Calu3 (cell line): ENCODE measurements at places on chromosomes 3 and 15.

DNA sequence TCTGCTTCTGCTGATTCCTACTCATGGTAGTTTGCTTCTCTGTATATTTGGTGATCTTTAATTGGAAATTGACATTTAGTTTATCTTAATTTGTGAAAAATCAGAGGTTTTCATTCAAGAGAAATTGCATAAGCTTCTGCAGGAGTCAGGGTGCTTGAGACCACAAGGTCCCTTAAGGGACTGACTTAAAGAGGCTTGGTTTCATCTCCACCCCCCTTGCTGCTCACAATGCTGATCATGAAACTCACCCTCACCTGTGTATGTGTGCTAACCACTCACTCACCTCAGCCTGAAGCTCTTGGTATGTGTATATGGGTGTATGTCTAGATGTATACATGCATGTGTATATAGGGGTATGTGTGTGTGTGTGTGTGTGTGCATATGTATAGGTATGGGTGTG lies 11.4 kb downstream of the PGPEP1L start:
- no peaks in the 10 kb centered on the region for H3K36me3 ChIP-seq
- peaks cover 38% of the 10 kb centered on the region for H3K27me3 ChIP-seq
- no peak overlapping the region for H3K27ac ChIP-seq
- H3K4me3 ChIP-seq, result no peak overlapping the region

DNA sequence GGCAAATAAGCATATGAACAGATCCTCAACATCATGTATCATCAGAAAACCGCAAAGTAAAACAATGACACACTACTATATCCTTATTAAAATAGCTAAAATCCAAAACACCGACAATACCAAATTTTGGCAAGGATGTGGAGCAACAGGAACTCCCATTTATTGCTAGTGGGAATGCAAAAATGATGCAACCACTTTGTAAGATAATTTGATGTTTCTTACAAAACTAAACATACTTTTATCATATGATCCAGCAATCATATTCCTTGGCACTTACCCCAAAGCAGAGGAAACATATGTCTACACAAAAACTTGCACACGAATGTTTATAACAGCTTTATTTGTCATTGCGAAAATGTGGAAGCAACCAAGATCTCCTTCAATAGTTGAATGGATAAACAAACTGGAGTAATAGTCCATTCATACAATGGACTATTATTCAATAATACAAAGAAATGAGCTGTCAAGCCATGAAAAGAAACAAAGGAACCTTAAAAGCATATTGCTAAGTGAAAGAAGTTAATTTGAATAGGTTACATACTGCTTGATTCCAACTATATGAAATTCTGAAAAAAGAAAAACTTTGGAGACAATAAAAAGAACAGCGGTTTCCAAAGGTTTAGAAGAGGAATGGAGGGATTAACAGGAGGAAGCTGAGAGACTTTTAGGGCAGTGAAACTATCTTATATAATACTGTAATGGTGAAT lies 172.0 kb downstream of the VPS13C start:
- peaks cover 12% of the 10 kb centered on the region for H3K4me1 ChIP-seq
- H3K36me3 ChIP-seq, result no peaks in the 10 kb centered on the region
- H3K27me3 ChIP-seq, result no peaks in the 10 kb centered on the region
- H3K27ac ChIP-seq, result no peak overlapping the region
- H3K4me3 ChIP-seq, result no peak overlapping the region

DNA sequence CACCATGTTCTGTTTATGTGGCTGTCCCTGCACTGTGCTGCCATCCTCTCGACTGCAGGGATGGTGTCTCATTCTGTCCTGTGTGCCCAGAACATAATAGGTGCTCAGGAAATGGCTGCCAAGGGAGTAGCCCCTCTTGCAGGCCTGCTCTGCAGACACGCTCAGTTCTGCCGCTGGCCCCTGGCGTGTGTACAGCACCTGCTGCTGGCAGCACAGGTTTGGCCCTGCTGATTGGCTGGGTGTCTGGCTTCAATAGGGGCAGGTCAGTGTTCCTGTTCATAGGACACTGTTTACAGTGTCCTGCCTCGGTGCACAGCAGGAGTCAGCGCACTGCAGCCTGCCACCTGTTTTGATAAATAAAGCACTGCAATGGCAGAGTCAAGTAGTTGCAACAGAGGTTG lies 146.9 kb downstream of the DNAJB8 start:
- H3K4me3 ChIP-seq, result no peak overlapping the region
- H3K36me3 ChIP-seq, result no peaks in the 10 kb centered on the region
- H3K4me1 ChIP-seq, result no peaks in the 10 kb centered on the region

GRCh38 chr15:75362642-75363249 lies 5.7 kb downstream of the MAN2C1 start:
- H3K27ac ChIP-seq, result no peak overlapping the region
- H3K4me1 ChIP-seq, result no peaks in the 10 kb centered on the region
- H3K36me3 ChIP-seq, result peaks cover 31% of the 10 kb centered on the region
- H3K27me3 ChIP-seq, result no peaks in the 10 kb centered on the region
- H3K4me3 ChIP-seq, result no peak overlapping the region

DNA sequence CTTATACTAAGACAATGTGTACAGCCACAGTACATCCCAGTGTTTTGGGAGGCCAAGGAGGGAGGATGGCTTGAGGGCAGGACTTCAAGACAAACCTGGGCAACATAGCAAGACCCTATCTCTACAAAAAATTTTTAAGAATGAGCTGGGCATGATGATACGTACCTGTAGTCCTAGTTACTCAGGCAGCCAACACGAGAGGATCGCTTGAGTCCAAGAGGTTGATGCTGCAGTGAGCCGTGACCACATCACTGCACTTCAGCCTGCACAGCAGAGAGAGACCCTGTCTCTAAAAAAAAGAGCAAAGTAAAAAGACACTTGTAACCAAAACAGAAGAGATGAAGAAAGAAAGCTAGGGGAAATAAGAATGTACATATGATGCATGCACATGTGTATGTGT lies 38.5 kb downstream of the HES1 start:
- DNase-seq, result no peak
- H3K27ac ChIP-seq, result no peak overlapping the region
- no peaks in the 10 kb centered on the region for H3K4me1 ChIP-seq
- no peak overlapping the region for H3K4me3 ChIP-seq
- no peaks in the 10 kb centered on the region for H3K36me3 ChIP-seq
- H3K27me3 ChIP-seq, result no peaks in the 10 kb centered on the region

DNA sequence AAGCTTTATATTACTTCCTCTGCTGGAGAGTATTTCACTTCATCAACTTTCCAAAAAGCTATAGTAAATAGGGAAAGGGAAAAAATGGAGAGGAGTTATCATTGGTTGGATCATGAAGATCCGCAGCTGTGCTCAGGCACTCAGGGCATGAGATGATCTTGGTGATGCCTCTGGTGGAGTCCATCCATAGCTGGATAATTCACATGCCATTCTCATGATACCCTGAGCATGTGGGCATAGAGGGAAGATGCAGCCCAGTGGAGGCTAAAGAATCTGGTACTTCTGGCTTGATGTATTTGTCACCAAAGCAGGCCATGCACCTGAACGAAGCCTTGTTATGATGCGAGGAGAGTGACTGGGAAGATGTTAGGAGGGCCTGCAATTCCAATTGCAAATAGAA lies 150.2 kb downstream of the CHST2 start:
- H3K4me3 ChIP-seq, result no peak overlapping the region
- no peaks in the 10 kb centered on the region for H3K36me3 ChIP-seq
- no peak for DNase-seq
- H3K27ac ChIP-seq, result no peak overlapping the region

DNA sequence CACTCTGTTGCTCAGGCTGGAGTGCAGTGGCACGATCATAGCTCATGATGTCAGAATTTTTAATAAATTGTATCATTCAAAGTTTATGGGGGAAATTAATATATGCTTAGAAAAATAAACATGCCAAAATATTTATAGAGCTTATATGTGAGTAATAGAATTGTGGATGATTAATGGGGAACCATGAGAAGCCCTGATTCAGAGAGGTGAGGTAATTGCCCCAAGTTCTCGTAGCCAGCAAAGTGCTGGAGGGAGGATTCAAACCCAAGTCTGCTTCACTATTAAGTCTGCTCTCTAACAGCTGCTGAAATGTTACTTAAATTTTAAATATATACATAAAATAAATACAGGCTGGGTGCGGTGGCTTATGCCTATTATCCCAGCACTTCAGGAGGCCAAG lies 26.2 kb upstream of the IGF2BP2 start:
- no peaks in the 10 kb centered on the region for H3K4me1 ChIP-seq
- no peak overlapping the region for H3K27ac ChIP-seq
- H3K36me3 ChIP-seq, result no peaks in the 10 kb centered on the region
- DNase-seq, result no peak
- no peak overlapping the region for H3K4me3 ChIP-seq
- H3K27me3 ChIP-seq, result peaks cover 11% of the 10 kb centered on the region

GRCh38 chr15:42094512-42094963 lies at the start of gene PLA2G4D:
Gene PLA2G4D, minus strand, starts transcription at chr15:42094562. Its CDS starts 103 bp downstream, at chr15:42094459.
- no peak within 1 kb of the TSS for H3K4me3 ChIP-seq
- no peak within 1 kb of the TSS for H3K27ac ChIP-seq
- H3K27me3 ChIP-seq, result no peaks in the 10 kb centered on the region
- no peak for DNase-seq
- peaks cover 11% of the 10 kb centered on the region for H3K4me1 ChIP-seq
- peaks cover 3% of the 10 kb centered on the region for H3K36me3 ChIP-seq

DNA sequence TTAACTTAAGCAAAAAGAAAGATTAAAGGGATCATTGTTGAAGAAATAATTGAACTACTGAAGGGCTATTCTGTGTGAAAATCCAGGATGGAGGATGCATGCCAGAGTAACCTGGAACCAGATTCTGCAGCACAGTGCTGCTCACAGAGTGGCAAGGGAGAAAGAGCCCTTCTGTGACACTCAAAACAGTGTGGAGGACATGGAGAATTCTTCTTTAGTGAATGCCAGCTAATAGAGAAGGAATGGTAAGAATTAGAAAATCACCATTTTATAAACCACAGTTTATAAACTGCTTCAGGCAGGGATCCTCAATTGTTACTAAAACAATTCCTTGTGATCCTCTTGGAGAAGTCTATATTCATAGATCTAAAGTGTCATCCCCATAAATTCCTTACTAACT lies 70.4 kb upstream of the ARHGEF26 start:
- H3K36me3 ChIP-seq, result no peaks in the 10 kb centered on the region
- no peak for DNase-seq
- no peaks in the 10 kb centered on the region for H3K4me1 ChIP-seq
- no peak overlapping the region for H3K4me3 ChIP-seq
- no peaks in the 10 kb centered on the region for H3K27me3 ChIP-seq

GRCh38 chr15:40065166-40065565 lies 26.2 kb upstream of the SRP14 start:
- no peak for DNase-seq
- H3K4me1 ChIP-seq, result no peaks in the 10 kb centered on the region
- H3K27ac ChIP-seq, result no peak overlapping the region
- H3K36me3 ChIP-seq, result no peaks in the 10 kb centered on the region

GRCh38 chr3:157574531-157574930 lies 71.3 kb upstream of the VEPH1 start:
- H3K4me3 ChIP-seq, result peak overlapping the region; percentile 17
- no peaks in the 10 kb centered on the region for H3K36me3 ChIP-seq
- peak overlapping the region; percentile 38 for H3K27ac ChIP-seq
- no peaks in the 10 kb centered on the region for H3K27me3 ChIP-seq

DNA sequence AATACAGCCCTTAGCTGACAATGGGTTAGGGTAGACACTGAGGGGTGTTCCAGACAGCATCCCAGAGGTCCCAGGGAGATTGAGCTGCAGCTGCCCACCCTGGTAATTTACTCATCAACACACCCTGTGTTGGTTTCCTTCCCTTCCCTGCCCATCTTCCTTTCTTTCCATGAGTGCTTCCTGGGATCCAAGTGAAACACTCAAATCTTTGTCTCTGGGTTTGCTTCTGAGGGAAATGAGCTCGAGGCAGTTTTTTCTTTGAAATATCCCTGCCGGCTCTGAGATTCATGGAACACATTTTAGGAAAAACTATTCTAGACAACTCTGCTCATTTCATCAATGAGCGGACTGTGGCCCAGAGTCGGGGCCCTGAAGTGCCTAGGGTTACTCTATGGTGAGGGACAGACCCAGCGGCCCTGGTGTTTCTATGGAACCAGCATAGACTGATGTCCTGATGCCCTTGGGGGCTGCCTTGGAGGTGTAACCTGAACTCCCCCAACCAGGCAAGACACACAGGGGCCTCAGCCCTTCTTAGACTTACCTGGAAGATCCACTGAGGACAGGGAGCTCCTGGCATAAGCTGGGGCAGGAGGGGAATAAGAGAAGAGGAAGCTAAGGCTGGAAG lies 14.9 kb upstream of the CSRNP1 start:
- no peaks in the 10 kb centered on the region for H3K27me3 ChIP-seq
- no peak overlapping the region for H3K27ac ChIP-seq
- no peaks in the 10 kb centered on the region for H3K36me3 ChIP-seq
- H3K4me1 ChIP-seq, result peaks cover 8% of the 10 kb centered on the region
- no peak overlapping the region for H3K4me3 ChIP-seq
- DNase-seq, result no peak

- H3K36me3 ChIP-seq, result no peaks in the 10 kb centered on the region
- no peaks in the 10 kb centered on the region for H3K27me3 ChIP-seq
- DNase-seq, result no peak
- H3K27ac ChIP-seq, result no peak overlapping the region
- no peak overlapping the region for H3K4me3 ChIP-seq
- H3K4me1 ChIP-seq, result peaks cover 22% of the 10 kb centered on the region
These were observed 69.2 kb upstream of the ICE2 start for GRCh38 chr15:60548101-60548500.

- peaks cover 100% of the 10 kb centered on the region for H3K27me3 ChIP-seq
- no peak for DNase-seq
- no peak overlapping the region for H3K27ac ChIP-seq
- H3K4me3 ChIP-seq, result no peak overlapping the region
- H3K36me3 ChIP-seq, result no peaks in the 10 kb centered on the region
These were observed 23.1 kb downstream of the CCDC33 start for GRCh38 chr15:74259292-74259648.

- H3K4me3 ChIP-seq, result no peak overlapping the region
- peaks cover 27% of the 10 kb centered on the region for H3K4me1 ChIP-seq
- no peaks in the 10 kb centered on the region for H3K36me3 ChIP-seq
- H3K27me3 ChIP-seq, result no peaks in the 10 kb centered on the region
- DNase-seq, result no peak
These were observed 48.6 kb upstream of the CP start for GRCh38 chr3:149270180-149270579.

GRCh38 chr3:5444253-5444652 lies 256.7 kb downstream of the EDEM1 start:
- no peak for DNase-seq
- no peaks in the 10 kb centered on the region for H3K27me3 ChIP-seq

DNA sequence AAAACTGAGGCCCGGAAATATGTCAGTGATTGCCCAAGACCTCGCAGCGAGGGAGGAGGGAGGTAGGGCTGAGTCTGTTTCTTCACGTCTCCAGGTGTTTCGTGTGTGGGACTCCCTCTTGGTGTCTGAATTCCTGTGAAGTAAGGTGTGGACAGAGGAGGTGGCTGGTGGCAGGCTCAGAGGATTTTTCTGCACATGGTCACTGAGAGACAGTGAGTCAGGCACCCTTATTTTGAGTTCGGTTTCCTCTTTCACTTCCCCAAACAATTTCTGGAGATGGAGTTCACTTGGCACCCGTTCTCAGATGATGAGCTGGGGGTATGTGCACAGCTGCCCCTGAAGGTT lies 46.3 kb upstream of the VPS8 start:
- H3K4me1 ChIP-seq, result no peaks in the 10 kb centered on the region
- no peak overlapping the region for H3K4me3 ChIP-seq
- peaks cover 97% of the 10 kb centered on the region for H3K27me3 ChIP-seq

- H3K4me1 ChIP-seq, result peaks cover 23% of the 10 kb centered on the region
- H3K27me3 ChIP-seq, result no peaks in the 10 kb centered on the region
- H3K4me3 ChIP-seq, result peak within 1 kb of the TSS; percentile 98
- DNase-seq, result peak; percentile 89
- H3K27ac ChIP-seq, result peak within 1 kb of the TSS; percentile 99
These were observed at the start of gene MTHFS for GRCh38 chr15:79896634-79897379. Gene MTHFS, minus strand, starts transcription at chr15:79897014. Its CDS starts 26 bp downstream, at chr15:79896988.
